Smooth muscle cell of bladder (primary cell): ENCODE measurements at places on chromosomes 3 and 15. TPM values are rescaled to one million over a fixed set of nuclear protein-coding genes. Genes with fewer than 3 reads are reported as not detected.

RPL15 gene
- total RNA-seq: 2,102 and 2,172 TPM in 2 replicates

SLC41A3 gene
- 38.0 and 51.5 TPM in 2 replicates for total RNA-seq

CHDH gene
- total RNA-seq: under 0.01 TPM in 2 replicates

GABRA5 gene
- 0.09 and 0.14 TPM in 2 replicates for total RNA-seq

SERPINI1 gene
- 1.7 and 2.7 TPM in 2 replicates for total RNA-seq

DPPA2 gene
- total RNA-seq: not detected in 2 replicates

PTX3 gene
- 524 and 679 TPM in 2 replicates for total RNA-seq

ZNF501 gene
- 4.0 and 5.4 TPM in 2 replicates for total RNA-seq

MST1 gene
- total RNA-seq: 6.0 TPM in 2 replicates

KLHL6 gene
- under 0.01 TPM in 2 replicates for total RNA-seq

STAB1 gene
- 0.57 and 4.5 TPM in 2 replicates for total RNA-seq

RTP1 gene
- not detected in 2 replicates for total RNA-seq

RYR3 gene
- total RNA-seq: 0.09 TPM in 1 of 2 replicates, not detected in the other

RETNLB gene
- not detected in 2 replicates for total RNA-seq

THUMPD3 gene
- 54.9 and 64.0 TPM in 2 replicates for total RNA-seq

TMF1 gene
- 41.4 and 51.0 TPM in 2 replicates for total RNA-seq

GOLGA8M gene
- 0.28 and 0.92 TPM in 2 replicates for total RNA-seq

CCNB2 gene
- 7.1 and 9.0 TPM in 2 replicates for total RNA-seq

CPA3 gene
- total RNA-seq: not detected in 2 replicates

CILP gene
- 0.28 and 0.65 TPM in 2 replicates for total RNA-seq

NFKBIZ gene
- total RNA-seq: 27.2 and 48.4 TPM in 2 replicates

CASR gene
- not detected in 2 replicates for total RNA-seq

AGBL1 gene
- not detected in 2 replicates for total RNA-seq

GABRR3 gene
- 0.09 and 0.14 TPM in 2 replicates for total RNA-seq

TICRR gene
- total RNA-seq: 0.28 and 0.92 TPM in 2 replicates

NUP210 gene
- under 0.01 TPM in 1 of 2 replicates, not detected in the other for total RNA-seq

ZNF860 gene
- total RNA-seq: 0.28 TPM in 2 replicates

PPP1R14D gene
- total RNA-seq: not detected in 2 replicates

SCAANT1 gene
- total RNA-seq: not detected in 2 replicates

TGFBR2 gene
- 99.6 and 179 TPM in 2 replicates for total RNA-seq

EXD1 gene
- not detected in 2 replicates for total RNA-seq

CCR5 gene
- total RNA-seq: not detected in 2 replicates

SEMA3F gene
- 0.14 and 0.92 TPM in 2 replicates for total RNA-seq

SUCLG2 gene
- 74.5 and 76.0 TPM in 2 replicates for total RNA-seq

SEMA5B gene
- not detected in 2 replicates for total RNA-seq

GRIP2 gene
- total RNA-seq: 0.55 and 0.71 TPM in 2 replicates

MINAR1 gene
- total RNA-seq: 0.57 and 0.65 TPM in 2 replicates

ATP13A3 gene
- 190 and 435 TPM in 2 replicates for total RNA-seq

HDC gene
- not detected in 2 replicates for total RNA-seq

STRA6 gene
- 4.8 and 8.5 TPM in 2 replicates for total RNA-seq

TBC1D5 gene
- 66.6 and 72.6 TPM in 2 replicates for total RNA-seq

CCR8 gene
- total RNA-seq: not detected in 2 replicates

CHCHD6 gene
- total RNA-seq: 14.3 and 15.2 TPM in 2 replicates

ZKSCAN7 gene
- total RNA-seq: 7.8 and 9.4 TPM in 2 replicates

ADIPOQ gene
- total RNA-seq: not detected in 2 replicates
